ENCODE measurements at places on chromosomes 6 and 20. TPM values are rescaled to one million over a fixed set of nuclear protein-coding genes. Genes with fewer than 3 reads are reported as not detected.

DNA sequence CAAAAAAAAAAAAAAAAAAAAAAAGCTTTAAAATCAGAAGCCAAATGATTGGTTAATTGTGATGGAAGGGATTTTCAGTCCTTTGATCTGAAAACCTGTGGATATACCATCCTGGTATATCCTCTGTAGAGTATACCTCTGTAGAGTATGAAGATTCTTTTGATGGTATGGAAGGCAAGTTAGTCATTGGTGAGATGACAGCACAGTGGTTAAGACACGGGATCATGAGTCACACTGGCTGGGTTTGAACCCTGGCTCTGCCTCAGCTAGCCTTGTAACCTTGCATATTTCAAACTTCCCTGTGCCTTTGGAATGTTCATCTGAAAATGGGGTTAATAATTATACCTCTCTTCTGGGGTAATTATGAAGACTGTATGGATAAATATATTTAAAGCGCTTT, 179.3 kb downstream of the CARMIL1 start:
- DNase-seq: no peak

DNA sequence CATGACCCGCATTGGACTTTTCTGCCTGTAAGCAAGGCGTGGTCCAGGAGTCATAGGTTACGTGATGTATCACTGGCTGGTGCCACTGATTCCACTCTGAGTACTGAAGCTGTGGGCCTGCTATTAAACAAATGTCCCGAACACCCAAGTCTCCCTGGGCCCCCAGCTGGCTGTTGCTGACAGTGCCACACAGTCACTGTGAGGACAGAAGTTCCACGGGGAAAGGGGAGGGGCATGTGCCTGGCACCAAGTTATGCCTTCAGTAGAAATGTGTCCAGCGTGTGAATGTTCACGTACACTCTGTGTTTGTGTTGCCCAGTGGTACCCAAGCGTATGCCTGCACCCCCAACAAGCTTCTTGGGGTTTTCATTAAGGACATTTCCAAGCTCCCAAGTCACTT, 171.4 kb upstream of the QKI start:
- DNase-seq: no peak

DNA sequence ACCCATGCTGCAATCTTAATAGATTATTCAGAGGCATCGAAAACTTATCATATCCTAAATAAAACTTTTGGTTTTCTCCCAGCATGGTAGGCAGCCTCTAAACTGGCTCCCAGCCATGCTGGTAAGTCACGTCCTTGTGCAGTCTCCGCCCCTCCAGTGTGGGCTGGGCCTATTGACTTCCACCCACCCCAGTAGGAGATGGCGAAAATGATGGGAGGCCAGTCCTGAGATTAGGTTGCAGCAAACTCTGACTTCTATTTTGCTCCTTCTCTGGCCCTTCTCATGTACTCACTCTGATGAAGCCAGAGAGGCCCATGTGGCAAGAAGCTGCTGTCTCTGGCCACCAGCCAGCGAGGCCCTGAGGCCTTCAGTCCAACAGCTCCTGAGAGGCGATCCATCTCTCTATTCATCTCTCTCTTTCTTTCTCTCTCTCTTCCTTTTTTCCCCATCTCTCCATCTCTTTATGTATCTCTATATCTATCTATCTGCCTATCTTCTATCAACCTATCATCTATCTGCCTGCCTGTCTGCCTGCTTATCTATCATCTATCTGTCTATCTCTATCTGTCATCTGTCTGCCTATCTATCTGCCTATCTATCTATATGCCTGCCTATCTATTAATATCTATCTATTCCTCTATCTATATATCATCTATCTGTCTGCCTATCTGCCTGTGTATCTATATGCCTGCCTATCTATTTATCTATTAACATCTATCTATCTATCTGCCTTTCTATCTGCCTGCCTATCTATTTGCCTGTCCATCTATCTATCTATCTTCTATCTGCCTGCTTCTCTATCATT, 52.7 kb upstream of the STX16 start:
- no peak for DNase-seq

DNA sequence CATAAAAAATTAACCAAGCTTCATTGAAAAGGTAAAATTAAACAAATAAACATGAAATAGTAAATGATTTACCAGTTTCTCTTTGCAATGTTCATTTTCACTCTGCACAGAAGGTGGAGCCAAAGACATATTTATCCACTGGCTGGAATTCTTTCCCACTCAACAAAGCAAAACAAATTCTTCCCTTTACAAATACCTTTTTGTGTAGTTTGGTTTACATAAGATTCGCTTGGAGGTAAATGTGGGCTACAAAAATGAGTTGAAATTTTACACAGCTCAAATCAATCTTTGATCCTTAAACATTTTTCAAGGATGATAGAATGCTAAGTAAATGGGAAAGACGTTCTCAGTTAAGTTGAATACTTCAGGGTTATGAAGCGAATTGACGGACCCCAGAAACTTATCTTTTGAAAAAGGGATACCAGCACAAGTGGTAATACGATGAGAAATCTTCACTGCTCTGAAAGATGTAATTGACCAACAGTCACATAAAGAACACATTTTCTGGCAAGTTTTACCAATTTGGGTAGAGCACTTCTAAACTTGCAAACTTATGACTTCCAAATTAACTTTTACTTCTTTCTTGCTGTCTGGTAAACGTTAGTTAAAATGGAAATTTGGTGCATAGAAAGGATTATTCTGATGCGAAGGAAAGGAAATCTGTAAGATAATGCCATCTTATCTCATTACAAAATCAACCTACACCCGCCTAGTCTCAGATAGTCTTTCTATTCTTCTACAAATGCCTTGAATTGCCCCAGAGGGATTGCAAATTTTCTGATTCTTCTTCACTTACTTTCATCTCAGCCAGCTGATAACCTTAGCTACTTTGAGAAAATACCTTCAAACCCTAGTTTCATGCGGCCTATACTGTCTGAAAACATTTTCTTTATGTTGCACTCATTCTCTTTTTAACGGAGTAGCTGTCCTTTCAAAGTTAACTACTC, 4.7 kb upstream of the GJA1 start:
- no peak for DNase-seq

GRCh38 chr6:31114970-31115849, 610 bp downstream of the PSORS1C1 start:
- DNase-seq: no peak

GRCh38 chr20:14422892-14423291, 85.5 kb upstream of the FLRT3 start:
- DNase-seq: no peak

Gene KCNB1
- 0.09 TPM for total RNA-seq

Gene ABHD16B
- not detected for total RNA-seq
